Stimulated activated CD8-positive, alpha-beta memory T cell treated with anti-CD3 and anti-CD28 coated beads, Interleukin-7, amount 100 ng/mL, for 1 hour (primary cell): ENCODE measurements at places on chromosomes 6 and 20.

DNA sequence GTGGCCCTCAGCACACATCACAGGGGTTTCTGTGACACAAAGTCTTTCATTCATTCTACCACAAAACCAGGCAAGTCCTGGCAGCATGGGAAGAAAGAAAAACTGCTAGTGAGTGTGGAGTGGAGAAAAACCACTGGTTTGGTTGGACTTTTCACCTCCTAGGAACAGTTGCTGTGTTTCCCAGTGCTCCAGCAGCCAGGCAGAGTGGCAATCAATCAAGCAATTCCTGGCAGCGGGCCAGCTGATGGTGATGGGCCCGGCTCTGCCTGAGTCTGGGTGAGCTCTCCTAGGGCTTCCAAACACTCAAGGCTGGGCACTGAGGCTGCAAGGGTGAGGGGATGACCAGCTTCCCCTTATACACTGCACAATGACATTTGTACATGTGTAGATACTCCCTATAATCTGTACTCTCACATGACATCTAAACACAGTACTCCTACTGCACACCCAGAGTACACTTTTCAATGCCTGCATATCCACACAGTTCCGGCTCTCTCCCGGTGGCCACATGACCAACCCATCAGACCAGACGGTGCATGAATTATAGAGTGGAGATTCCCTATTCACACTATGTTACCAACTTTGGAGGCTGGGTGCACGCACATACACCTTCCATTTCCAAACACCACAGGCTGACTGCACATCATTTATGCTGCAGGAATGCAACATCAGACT, 156.6 kb downstream of the UNC5CL start:
- DNase-seq, result no peak

DNA sequence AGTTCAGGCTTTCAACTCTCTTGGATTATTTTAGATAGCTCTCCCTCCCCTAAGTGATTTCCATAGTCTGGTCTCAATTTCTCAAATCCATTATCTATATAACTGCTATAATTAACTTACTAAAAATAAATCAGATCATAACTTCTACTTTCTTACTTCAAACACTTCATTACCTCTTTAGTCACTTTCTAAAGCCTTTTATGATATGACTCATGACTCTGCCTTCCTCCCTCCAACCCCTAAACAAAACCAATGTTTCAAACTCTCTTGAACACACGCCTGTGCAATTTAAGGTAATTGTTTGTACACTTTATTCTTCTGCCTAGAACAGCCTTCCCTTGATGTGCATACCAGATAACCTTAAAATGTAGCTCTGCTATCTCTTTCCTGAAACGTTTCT, 100.5 kb downstream of the LMBRD1 start:
- DNase-seq, result no peak

DNA sequence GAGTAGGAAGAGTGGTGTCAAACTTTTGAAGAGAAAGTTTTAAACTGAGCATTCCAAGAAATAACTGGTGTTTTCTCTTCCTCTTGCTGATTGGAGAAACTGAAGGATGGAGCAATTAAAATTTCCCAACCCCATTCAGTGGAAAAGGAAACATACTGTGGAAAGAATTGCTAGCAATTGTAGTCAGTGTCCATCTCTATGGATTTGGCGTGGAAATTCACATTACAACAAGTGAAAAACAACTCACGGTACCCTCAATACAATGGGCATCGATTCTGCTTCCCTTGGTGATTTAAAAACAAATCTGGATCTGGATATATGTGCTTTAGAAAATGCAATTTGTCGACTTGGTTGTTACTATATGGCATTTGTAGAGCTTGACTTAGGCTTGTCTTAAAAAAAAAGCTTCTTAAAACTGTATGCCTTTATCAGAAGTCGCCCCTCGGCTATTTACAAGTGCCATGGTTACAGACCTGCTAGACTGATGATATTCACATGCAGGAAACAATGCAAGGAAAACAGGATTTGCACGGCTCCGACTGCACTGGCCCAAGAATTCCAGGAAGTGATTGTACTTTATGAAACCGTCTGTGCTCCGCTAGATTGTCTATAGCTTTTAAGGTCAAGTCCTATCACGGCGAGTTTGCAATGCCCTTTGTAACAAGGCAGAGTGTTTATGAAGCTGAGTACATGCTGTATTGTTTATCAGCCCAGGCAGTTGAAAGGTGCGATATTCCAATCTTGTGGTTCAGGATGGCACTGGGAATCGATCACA, 131.7 kb upstream of the PHACTR1 start:
- no peak for DNase-seq

DNA sequence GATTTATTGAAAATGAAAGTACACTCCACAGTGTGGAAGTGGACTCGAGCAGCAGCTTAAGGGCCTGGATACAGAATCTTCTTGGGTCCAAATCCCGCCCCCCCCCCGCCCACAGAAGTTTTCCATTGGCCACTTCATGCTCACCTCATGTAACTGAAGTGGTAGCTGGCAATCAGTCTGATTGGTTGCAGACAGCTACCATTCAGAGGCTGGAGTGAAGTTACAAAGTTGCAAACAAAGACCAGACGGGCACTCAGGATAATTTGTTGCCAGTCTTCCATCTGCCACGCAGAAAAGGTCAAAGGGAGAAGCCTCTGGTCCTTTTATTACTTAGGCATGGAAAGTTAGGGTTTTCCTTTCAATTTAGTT, 25.8 kb upstream of the FABP7 start:
- no peak for DNase-seq

DNA sequence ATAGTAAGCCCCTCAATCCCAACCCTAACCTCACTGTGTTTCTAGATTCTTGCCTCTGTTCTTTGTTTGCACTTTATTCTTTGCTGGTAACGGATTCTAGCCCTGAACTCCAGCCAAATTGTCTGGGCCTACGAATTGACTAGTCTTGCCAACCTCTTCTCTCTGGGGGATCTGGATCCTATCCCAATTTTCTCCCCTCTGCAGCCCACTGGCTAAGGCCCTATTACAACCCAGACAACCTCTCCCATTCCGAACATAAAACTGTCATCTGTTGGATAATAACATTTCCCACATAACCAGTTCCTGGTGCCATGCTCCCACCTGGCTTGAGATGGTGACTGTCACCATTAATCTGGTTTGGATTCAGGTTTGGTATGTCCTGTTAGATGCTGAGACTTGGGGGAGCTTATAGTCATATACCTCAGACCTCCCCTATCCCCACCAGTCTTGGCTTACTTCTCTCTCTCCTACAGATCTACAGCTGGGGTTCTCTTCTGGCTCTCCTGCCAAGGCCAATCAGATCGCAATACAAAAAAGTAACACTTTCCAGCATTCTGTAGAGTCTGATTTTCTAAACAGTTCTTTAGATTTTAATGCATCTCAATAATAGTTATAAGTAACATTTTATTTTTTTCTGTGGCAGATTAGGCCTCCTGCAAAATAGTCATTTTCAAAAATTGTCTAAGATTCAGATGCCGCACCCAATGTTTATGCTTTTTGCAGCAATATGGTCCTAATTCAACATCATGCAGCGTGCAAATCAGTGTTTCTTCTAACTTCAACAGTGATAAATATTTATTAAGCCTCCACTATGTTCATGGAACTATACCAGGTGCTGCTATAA, 29.8 kb upstream of the AHI1 start:
- no peak for DNase-seq
